ENCODE measurements at places on chromosomes 5 and 9.

GRCh38 chr5:84718377-84718776, 333.7 kb upstream of the EDIL3 start:
- peak; percentile 16 for DNase-seq

GRCh38 chr9:93467462-93467861, 14.1 kb upstream of the FAM120AOS start:
- no peak for DNase-seq

DNA sequence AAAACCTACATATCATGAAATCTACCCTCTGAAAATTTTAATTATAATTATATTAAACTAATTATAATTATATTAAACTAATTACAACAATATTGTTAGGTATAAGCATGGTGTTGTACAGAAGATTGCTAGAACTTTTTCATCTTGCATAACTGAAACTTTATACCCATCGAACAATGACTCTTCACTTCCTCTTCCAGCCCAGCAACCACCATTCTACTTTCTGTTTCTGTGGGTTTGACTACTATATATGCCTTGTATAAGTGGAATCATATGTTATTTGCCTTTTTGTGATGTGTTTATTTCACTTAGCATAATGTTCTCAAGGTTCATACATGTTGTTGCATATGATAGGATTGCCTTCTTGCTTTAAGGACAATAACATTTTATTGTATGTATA, 274.2 kb upstream of the CCNH start:
- DNase-seq: no peak

DNA sequence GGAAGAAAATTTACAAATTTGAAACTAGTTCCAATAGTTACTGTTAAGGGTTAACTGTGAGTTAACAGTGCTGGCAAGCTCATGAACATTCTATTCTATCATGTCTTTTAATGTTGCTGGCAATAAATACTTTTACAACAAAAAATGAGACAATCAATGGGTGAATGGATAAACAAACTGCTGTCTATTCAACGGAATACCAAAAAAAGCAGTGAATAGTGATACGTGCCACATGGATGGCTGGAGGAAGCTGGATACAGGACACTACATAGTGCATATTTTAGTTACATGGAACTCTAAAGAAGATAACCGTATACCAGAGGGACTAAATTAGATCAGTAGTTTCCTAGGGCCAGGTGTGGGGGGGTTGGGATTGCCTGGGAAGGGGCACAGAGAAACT, 155.8 kb upstream of the RETREG1 start:
- DNase-seq: no peak

GRCh38 chr9:93825348-93826115, 129.6 kb downstream of the BARX1 start:
- DNase-seq: no peak

- DNase-seq: no peak
Measured at GRCh38 chr5:67163863-67164595, 32.6 kb downstream of the CD180 start.

DNA sequence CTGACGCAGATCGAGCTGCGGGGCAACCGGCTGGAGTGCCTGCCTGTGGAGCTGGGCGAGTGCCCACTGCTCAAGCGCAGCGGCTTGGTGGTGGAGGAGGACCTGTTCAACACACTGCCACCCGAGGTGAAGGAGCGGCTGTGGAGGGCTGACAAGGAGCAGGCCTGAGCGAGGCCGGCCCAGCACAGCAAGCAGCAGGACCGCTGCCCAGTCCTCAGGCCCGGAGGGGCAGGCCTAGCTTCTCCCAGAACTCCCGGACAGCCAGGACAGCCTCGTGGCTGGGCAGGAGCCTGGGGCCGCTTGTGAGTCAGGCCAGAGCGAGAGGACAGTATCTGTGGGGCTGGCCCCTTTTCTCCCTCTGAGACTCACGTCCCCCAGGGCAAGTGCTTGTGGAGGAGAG, 4.6 kb upstream of the PHYHD1 start:
- DNase-seq: no peak

Measured in astrocyte (in vitro differentiated cells and primary cell).